ENCODE measurements at places on chromosomes 7 and 10.

DNA sequence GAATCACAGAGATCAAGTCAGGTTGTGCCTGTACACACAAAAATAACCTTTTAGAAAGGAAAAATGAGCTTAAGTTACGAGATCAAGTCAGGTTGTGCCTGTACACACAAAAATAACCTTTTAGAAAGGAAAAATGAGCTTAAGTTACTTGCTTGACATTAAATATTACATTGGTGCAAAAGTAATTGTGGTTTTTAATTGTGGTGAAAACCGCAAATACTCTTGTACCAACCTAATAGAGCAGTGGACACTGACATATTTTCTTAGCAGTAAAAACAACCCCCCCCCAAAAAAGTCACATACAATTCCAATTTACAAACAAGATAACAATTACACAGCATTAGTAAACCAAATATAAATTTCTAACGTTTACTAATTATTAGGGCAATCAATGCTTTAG is 595.6 kb downstream of the GRM8 start:
- no peak for DNase-seq

- no peak for DNase-seq
Measured at GRCh38 chr10:84701370-84701720, 373.0 kb downstream of the CCSER2 start.

DNA sequence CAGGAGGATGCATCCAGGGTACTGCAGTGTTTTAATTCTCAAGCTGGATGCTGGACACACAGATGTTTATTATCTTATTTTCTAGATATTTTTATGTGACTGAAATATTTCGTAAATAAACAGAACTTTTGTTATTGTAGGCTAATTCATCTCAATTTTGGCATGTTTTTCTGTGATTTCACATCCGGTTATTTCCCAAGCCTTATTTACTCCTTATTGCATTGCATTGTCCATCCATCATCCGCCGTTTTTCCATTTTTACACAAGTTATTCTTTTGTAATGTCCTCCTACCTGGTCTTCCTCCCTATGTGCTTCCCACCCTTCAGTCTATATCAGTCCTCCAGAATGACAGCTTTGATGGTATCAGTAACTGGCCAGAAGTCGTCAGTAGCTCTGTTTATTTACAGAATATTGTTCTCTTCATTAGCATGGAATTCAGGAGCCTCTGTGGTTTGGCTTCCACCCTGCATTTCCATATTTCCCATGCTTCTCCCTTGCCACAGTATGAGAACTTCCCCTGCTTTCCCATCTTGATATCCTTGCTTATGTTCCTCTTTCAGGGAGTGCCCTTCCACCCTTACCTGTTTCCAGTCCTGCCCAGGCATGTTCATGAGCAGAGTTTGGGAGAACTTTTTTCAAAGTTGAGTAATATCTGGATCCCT is 16.1 kb downstream of the GNAI1 start:
- DNase-seq, result no peak

- no peak for DNase-seq
Measured at GRCh38 chr10:91683975-91684374, 51.1 kb upstream of the PPP1R3C start.

- no peak for DNase-seq
Measured at GRCh38 chr10:100972904-100973535, 3.7 kb downstream of the SEMA4G start.

All from WERI-Rb-1 (cell line).